HuH-7.5 (cell line): ENCODE measurements at places on chromosomes 2 and 18.

GRCh38 chr18:52499644-52500043 is 159.6 kb downstream of the DCC start:
- no peak for DNase-seq

DNA sequence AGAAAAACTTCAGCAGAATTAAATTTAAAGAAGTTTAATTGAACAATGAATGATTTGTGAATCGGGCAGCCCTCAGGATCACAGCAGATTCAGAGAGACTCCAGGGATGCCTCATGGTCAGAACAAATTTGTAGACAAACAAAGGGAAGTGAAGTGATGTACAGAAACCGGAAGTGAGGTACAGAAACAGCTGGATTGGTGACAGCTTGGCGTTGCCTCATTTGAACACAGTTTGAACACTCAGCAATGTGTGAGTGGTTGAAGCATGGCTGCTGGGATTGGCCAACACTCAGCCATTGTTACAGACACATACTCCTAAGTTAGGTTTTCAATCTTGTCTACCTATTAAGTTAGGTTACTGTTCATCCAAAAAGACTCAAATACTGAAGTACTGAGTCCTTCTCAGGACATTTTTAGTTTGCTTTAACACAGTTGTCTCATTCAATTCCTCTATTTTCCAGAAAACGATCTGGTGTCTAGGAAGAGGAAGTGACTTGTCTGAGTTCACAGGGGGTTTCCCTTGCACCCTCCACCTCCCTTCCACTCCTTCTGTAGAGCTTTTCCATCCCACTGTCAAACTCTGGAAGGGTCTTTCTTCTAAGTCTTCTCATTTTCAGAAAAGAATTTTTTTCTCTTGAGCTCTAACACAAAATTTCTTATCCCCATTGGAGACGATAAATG is 137.9 kb downstream of the SLC4A3 start:
- DNase-seq: no peak

DNA sequence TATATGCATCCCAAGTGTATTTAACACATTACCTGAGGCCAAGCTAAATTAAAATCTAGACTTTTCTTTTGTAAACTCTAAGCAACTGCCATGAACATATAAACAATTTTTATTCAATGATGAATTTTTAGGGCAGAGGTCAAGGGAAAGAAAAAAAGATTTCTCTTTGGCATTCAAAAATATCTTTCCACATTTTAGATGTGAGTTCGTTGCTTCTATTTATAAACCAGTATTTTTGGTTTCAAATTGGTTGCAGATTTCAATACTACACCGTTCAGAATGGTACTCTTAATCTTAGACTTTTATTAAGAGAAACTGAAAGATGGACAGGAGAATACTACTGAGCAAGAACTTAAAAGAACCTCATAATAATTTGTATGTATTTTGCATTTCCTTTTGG is 293.6 kb upstream of the CCDC68 start:
- DNase-seq: no peak

- no peak for DNase-seq
Measured at GRCh38 chr2:226411727-226412360, 387.8 kb downstream of the IRS1 start.

DNA sequence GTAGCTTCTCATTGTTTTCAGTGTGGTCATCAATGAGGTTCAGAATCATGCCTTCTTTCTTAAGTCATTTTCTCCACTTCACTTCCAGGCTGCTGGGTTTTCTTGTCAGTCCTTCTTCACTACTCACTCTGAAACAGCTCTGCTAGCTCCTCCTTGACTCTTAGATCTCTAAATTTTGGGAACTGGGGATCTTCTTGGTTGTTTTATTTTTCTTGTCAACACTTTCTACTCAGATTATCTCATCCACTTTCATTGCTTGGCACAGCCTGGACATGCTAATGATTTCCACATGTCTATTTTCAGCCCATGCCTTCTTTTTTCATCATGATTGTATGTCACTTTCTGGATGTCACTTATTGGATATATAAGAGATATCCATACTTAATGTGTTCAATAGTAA is 517.8 kb upstream of the DSEL start:
- no peak for DNase-seq

DNA sequence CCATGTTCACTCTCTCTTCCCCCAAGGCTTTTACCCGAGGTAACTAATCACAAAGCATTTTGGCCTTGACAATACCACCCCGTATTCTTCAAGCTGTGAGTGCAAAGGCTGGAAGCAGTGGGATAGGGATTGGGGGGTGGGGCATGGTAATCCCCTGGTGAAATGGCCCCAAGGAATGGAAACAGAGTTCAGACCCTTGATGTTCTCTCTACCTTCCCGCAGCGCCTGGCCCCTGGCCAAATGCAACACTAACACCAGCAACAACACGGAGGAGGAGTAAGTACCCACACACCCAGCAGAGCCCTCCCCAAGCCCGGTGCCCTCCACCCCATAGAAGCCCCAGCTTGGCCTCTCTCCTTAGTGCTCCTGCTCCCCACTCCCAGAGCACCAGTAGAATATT is 36.9 kb downstream of the CNGA3 start:
- DNase-seq: no peak

GRCh38 chr2:5227062-5227699 is 465.0 kb upstream of the SOX11 start:
- DNase-seq: no peak

- DNase-seq: no peak
Measured at GRCh38 chr2:50335852-50336251, 696.1 kb downstream of the NRXN1 start.

DNA sequence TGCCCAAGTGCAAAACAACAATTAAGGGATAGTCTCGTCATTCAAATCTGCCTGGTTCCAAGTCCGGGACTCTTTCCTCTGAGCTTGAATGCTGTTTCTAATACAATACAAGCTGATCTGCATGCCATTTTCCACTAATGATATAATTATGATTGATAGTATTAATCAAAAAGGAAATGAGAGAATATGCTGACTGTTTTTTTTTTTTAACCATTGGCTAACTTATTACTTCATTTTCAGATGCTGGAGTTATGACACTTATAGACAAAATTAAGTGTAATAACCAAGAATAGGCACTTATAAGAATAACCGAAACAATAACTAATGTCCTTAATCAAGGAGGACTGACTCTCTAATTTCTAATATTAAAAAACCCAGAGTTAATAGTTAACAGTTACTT is 343.6 kb downstream of the LPIN1 start:
- DNase-seq: no peak

DNA sequence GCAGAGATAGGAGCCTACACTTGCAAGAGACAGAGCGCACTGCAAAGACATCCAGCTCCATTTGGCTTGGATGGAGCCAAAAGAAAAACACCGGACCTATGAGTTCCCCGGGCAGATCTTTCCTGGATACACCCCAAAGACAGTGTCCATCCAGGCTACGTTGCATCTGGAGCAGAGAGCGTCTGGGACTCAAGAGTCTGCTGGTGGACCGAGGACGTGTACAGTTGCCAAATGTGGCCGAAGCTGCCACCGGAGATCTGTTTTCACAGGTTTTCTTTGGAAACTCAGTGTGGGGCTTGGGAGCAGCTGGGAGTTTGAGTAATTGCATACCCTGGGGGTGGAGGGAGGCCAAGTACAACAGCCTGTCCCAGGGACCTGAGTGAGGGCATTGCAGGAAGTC is 192.3 kb upstream of the OSR1 start:
- DNase-seq: no peak

DNA sequence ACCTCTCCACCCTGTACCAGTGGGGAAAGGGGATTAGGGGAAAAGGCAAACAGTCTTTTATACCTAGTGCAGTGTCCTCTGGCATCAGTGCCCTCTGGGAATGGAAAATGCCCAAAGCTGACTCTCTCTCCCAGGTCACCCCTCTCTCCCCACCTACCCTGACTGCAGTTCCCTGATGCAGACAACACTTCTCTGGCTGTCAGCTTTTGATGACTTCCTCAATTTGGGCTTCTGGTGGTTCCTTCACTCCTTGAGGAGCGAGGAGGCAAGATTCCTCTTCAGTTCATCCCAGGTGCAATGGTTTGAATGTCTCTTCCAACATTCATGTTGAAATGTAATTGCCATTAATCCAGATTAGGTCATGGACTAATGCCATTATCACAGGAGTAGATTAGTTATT is 19.7 kb upstream of the PPM1B start:
- no peak for DNase-seq

- peak; percentile 57 for DNase-seq
Measured at GRCh38 chr2:110116033-110116710, 550 bp upstream of the MALL start.

DNA sequence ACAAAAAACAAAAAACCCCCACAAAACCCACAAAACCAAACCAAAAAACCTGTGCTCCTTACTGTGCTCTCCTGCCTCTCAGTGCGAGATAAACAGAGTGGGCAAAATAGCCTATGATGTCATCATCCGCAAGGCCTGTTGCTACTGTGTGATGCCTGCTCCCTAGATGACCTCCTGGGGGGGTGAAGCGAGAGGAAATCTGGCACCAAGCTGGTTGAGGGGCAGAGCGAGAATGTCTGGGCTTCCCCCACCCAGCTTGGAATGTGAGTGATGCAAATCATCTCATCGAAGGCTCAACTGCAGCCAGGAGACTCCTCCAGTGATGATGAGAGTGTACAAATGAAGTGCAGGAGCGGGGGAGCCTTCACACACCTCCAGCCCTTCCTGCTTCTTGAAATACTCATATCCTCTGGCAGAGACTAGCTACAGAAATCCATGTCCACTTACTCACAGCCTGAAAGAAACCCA is 57.7 kb upstream of the MAP4K3 start:
- DNase-seq: no peak

DNA sequence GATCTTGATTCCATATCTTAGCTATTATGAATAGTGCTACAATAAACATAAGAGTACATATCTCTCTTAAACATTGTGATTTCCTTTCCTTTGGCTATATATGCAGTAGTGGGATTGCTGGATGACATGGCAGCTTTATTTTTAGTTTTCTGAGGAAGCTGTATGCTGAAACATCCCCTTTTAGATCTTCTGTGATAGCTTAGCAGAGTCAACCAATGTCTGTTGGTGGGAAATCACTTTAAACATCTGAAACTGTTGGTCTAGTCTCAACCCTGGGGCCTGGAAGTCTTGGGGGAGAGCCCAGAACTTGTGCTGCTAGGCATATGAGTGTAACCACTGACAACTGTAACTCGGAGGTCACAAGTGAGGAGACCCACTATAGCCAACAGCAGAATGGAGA is 378.6 kb upstream of the SLC14A2 start:
- no peak for DNase-seq

DNA sequence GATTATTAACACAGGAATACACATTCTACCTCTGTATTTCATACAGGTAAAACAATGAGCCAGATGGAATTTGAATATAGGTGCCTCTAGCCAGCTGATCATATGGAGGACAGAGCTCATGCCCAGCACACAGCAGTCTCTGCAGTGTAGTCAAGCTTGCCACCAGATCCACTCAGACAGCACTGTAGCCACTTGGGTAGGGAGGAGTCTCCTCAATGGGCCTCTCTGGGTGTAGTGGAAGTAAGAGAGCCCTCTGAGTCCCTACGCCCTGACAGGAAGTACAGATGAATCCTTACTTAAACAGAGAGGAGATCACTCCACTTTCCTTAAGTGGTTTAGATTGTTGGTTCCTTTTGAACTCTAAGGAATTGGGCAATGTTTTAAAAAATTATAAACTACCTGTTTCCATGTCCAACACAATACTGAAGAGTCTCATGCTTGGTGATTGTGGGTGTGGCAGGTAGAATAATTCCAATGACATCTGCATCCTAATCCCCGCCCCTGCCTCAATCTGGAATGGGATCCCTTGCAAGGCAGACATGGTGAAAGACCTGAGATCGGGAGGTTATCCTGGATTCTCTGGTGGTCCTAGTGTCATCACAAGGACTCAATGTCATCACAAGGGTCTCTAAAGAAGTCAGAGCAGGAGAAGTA is 23.0 kb upstream of the TMEM200C start:
- no peak for DNase-seq

- DNase-seq: no peak
Measured at GRCh38 chr2:105856581-105856980, 111.9 kb downstream of the NCK2 start.

DNA sequence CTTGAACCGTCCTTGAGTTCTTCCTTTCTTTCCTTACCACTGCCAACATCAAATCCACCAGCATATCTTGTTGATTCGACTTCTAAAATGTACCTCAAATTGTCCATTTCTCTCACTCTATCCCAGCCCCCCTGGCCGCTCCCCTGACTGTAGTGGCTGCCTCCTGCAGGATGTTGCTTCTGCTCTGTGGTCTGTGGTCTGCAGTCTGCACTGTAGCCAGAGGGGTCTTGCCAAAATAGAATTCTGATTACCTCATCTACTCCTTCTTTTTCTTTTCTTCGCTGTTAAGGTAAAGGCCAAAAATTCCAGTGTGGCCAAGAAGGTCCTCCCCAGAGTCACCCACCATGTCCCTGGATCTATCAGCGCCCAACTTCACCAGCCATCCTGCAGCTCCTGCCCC is 79.5 kb upstream of the ALPP start:
- no peak for DNase-seq

DNA sequence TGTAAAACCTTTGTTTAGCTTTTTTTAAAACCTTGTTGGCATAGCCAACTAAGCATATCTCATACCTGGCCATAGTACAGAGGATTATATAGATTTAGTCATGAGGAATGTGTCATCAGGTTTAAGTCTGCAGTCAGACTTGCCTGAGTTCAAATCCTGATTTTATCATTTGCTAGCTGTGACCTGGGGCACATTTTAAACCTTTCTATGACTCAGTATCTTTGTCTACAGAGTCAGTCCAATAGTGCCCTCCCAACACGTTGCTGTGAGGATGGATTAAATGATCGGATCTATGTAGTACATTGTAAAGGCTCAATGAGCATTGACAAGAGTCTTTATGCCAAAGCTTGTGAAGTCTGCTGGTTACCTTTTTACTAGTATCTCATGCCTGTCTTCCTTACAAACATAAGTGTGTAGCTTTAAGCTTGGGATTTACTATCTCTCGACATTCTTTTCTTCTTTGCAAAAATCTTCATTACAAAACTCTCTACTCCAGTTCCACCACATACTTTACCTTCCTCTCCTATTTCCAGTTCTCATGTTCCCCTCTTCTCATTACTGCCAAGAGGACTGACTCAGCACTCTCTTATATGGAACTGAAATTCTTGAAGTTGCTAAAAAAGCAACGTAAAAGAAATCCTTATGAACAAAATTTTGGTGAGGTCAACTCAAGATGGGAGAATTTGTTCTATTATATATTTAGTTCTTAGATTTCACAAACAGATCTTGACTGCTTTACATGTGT is 68.1 kb upstream of the RBMS1 start:
- DNase-seq: no peak

GRCh38 chr2:240655931-240656886 is 26.5 kb downstream of the AQP12B start:
- DNase-seq: no peak

GRCh38 chr2:241774419-241775222 is 2.0 kb upstream of the GAL3ST2 start:
- DNase-seq: peak; percentile 8

DNA sequence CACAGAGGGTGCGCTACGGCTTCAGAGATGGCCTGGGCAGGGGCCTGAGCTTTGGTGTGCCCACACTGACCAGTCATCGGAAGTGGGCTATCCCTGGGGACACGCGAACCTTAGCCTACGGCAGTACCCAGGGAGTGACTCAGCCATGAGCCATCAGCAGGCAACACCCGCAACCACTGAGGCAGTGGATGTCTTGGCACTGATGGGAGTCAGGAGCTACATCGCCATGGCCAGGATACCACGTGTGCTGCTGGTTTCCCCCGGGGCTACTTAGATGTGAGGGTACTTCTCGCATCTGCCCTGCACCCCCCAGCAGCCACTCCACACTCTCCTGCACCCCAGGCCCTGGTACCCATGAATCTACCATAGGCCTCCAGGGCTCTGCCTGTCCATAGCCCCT is 12.8 kb upstream of the HPCAL1 start:
- no peak for DNase-seq
